Putamen (tissue), 1 donor: ENCODE measurements at places on chromosomes 3 and 15.

GRCh38 chr3:135191708-135192107 lies 396.6 kb downstream of the EPHB1 start:
- no peak for DNase-seq

GRCh38 chr3:137148917-137149316 lies 191.1 kb downstream of the IL20RB start:
- DNase-seq = no peak

- DNase-seq = no peak
Measured at GRCh38 chr3:114406922-114407321, 113.1 kb downstream of the TIGIT start.

DNA sequence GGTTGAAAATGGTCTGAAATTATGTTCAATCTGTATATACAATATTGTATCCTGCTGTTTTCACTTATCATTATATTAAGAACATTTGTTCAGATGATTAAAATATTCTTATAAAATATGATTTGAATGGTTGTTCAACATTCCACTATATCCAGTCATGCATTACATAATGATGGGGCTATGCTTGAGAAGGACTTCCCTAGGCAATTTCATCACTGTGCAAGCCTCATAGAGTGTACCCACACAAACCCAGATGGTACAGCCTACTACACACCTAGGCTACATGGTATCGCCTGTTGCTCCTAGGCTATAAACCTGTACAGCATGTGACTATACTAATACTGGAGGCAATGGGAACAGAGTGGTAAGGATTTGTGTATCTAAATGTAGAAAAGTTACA lies 30.5 kb downstream of the SLC7A14 start:
- DNase-seq = no peak

- DNase-seq = no peak
Measured at GRCh38 chr3:16297997-16298885, 33.2 kb downstream of the OXNAD1 start.

DNA sequence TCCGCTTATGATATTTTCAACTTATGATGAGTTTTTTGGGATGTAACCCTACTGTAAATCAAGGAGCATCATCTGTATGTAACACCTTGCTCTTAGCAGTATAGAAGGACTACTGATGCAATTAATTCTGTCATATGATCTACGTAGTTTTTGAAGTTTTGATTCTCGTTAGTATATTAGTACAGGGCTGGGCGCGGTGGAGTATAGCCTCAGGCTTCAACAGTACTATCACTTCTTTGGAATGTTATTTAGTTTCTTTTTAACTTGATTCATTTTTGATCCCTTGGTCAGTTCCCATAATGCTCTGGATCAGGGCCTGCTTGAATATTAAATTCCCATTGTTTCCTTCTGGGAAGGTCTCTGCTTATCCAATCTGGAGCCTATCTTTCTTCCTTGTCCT lies 23.9 kb upstream of the AP4E1 start:
- DNase-seq = no peak

GRCh38 chr3:147699175-147699838 lies 290.1 kb downstream of the ZIC1 start:
- no peak for DNase-seq

GRCh38 chr3:27078246-27078913 lies 290.8 kb downstream of the NEK10 start:
- DNase-seq = no peak

DNA sequence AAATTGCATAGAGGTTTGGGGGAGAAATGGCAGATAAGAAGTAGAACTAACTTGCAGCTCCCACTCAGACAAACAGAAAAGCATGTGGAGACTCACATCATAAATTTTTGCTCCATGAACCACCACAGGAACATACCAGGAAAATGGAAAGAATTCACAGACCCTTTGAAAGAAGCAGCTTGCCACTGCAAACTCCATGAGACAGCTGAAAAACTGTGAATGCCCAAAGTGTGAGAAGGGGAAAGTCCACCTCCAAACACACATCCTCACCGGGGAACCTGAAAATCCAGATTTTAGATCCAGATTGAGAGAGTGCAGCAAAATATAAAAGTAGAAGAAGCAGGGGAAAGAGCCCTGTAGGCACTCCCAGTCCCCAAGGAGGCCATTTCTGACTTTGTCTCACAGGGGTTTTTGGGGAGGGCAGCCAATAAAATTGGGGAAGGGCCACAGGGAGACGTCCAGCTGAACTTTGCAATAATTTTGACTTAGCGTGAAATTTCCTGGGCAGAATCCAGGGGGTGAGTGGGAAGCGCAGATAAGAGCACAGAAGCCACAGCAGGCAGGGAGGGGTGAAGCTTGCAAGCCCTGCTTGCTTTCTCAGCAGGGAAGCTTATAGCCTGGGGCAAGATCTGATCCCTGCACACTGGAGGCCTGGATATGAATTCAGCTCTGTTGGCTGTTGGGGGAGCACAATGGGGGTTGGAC lies 183.4 kb upstream of the UBE2E2 start:
- no peak for DNase-seq

DNA sequence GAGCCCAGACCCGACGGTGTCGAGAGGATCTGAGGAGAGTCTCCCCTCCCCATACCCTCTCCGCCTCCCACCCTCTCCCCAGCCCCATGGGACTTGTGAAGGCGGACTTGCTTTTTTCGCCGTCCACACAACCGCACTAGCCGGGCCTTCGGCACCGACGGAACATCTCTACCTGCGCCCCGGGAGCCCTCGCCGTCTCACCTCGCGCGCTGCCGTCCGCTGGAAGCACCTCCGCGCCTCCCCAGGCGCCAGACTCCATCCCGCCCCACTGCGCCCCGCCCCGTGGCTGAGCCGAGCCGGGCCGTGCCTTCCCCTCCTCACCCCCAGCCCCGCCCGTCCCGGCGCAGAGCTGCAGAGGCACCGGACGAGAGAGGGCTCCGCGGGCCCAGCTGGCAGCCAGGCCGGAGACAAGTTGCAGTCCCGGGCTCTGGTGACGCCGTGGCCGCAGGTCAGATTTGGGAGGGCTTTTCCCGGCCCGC lies at the start of the genes DUOX1 and DUOXA1:
Gene DUOX1, plus strand, starts transcription at position 344 of the 479 bp plus-strand sequence. CDS start 1,973 bp downstream, outside the sequence.
Gene DUOXA1, minus strand, starts transcription at position 229 of the 479 bp plus-strand sequence. CDS start 6,865 bp downstream, outside the sequence.
- no peak for DNase-seq

DNA sequence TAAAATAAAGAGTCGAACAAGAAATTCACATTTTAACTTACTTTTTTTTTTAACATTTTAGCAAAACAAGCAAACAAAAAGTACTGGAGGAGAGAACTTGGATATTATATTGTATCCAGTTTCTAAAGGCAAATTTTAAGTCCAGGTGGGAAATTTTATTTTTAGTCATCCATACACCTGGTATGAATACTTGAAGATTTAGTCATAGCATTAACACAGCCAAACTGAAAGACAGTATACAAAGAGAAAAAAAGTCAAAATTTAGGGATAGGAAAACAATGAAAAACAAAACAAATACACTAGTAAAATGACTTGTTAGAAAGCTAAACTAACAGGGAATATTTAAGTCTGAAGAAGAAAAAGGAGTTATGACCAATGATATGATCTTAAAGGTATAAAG lies 69.1 kb downstream of the PROS1 start:
- DNase-seq = no peak

DNA sequence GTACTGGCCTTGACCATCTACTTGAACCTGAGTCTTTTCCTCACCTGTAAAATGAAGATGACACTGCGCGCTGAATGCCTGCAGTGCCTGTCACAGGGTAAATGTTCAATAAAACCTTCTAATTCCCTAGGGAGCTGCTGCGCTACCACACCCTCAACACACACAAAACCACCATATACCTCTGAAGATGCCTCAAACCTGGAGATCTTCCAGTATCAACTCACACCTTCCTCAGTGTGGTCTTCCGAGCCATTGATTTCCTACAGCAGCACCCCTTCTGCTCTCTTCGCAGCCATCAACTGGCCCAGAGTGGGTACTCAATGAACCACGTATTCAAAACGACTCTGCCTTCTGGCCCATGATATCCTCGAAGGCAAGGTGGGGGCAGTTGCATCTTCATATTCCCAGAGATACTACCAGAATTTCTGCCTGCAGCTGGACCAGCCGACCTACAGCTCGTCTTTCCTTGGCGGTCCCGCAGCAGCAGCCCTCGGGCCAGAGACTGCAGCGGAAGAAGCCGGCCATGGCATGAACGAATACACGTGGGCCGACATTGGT lies 695 bp downstream of the RPL32 start:
- no peak for DNase-seq

- DNase-seq = no peak
Measured at GRCh38 chr3:174430986-174431385, 428.1 kb upstream of the NAALADL2 start.

GRCh38 chr15:69080295-69081248 lies 66.1 kb downstream of the NOX5 start:
- DNase-seq = no peak

- DNase-seq = no peak
Measured at GRCh38 chr3:109640146-109640652, 302.9 kb upstream of the DPPA4 start.

GRCh38 chr15:80549654-80550053 lies 145.5 kb upstream of the ABHD17C start:
- no peak for DNase-seq

DNA sequence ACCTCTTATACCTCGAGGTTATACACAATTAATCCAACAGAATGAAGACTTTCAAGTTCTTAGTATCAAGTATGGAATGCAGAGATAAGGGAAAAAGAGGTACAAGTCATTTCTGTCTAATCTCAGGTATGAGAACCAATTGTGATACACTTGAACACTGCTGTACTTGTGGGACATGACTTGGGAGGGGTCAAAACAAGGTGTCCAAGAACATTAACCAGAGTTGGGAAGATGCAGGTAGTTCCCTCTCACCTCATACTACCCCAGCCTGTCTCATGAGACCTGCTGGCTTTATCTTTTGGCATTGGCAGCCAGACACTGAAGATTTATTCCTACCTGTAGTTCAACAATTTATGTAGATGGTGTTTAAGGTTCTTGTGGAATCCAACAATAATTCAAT lies 209.7 kb downstream of the NR1D2 start:
- DNase-seq = no peak

- no peak for DNase-seq
Measured at GRCh38 chr3:12886106-12886679, 44.8 kb upstream of the RPL32 start.

DNA sequence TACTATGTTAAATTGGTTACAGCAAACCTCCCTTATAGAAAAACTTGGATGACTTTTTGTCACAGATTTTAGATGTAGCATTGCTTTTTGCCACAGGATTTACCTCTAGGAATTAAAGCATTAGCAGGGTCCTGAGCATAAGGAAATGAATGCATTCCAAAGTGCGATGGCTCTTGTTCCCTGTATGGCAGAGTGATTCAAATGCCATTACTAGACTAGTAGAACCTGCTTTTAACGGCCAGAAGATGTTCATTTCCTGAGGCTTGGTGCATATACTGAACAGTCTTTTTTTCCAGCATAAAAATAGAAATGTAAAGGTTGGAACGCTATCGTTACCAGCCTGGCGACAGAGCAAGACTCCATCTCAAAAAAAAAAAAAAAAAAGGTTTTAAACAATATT lies 59.4 kb downstream of the WNT5A start:
- DNase-seq = no peak

- DNase-seq = no peak
Measured at GRCh38 chr15:67406257-67406861, 114.6 kb upstream of the C15orf61 start.

GRCh38 chr3:36197151-36197550 lies 183.2 kb upstream of the STAC start:
- DNase-seq = no peak

DNA sequence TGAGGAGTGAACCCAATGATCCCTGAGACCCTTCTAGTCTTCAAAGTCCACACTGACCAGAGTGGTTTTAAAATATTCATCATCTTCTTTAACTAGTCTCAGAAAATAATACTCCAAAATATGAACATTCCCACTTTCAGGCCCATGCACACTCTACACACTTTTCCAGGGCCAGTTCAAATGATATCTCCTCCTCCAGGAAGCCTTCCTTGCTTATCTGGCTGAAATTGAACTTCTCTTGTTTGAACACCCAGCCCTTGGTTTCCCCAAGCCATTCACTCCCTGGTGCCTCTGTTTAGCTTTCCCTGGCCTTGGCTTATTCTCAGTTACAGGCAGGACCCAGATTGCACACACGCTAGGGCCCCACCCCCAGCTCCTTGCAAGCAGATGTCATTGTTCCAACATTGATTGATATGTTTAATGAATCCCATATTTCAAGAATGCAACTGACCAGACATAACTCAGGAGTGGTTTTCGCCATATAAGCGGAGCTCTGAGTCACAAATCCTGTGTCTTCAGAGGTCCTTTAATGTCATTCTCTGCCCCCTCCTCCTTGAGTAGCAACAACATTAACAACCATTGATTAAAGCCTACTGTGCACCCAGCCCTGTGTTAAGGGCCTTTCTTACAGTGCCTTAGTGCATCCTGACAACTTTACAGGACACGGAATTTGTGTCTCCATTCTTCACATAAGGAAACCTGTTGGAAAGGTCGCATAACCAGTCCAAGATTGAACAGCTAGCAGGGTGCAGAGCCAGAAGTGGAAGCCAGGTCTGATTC lies 2.1 kb downstream of the ITGA11 start:
- no peak for DNase-seq

- DNase-seq = no peak
Measured at GRCh38 chr3:82198009-82198408, 436.6 kb upstream of the GBE1 start.

DNA sequence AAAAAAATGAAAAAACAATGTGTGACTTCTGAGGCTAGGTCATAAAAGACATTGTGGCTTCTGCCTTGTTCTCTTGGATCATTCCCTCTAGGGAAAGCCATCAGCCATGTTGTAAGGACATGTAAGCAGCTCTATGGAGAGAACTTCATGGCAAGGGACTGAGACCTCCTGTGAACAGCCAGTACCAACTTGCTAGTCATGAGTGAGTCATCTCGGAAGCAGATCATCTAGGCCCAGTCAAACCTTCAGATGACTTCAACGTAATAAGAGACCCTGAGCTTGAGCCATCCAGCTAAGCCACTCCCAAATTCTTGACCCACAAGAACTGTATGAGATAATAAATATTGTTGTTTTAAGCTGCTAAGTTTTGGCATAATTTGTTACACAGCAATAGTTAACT lies 4.9 kb downstream of the MON1A start:
- no peak for DNase-seq

- no peak for DNase-seq
Measured at GRCh38 chr15:88069561-88069960, 187.0 kb downstream of the NTRK3 start.

DNA sequence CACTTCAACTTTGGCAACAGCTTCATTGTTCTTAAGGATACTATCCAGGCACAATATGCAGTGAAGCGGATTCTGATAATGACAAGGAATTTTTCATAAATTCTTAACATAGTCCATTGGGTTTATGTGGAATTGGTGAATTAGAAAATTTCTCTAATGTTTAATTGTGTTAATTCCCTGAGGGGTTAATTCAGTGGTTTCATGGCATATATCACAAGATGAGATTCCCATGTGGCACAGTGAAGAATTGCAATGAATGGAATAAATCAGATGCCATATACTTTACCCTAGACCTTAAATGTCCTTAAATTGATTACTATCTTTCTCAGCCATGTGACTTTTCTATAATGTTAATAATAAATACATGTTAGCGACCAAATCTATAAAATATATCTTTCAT lies 1244.1 kb downstream of the ROBO2 start:
- no peak for DNase-seq

DNA sequence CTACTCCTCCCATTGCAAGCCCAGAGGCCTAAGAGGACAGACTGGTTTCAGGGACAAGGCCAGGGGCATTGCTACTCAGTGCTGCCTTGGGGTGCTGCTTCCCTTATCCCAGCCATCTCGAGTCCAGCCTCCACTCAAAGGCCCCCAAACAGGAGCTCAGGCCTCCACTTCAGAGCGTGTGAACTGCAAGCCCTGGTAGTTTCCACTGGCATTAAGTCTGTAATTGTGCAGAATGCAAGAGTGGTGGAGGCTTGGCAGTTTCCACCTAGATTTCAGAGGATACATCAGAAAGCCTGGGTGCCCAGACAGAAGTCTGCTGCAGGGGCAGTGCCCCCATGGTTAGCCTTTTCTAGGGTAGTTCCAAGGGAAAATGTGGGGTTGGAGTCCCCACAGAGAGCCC lies 192.8 kb upstream of the ST8SIA2 start:
- DNase-seq = no peak
